ENCODE measurements at places on chromosomes 6 and 20.

DNA sequence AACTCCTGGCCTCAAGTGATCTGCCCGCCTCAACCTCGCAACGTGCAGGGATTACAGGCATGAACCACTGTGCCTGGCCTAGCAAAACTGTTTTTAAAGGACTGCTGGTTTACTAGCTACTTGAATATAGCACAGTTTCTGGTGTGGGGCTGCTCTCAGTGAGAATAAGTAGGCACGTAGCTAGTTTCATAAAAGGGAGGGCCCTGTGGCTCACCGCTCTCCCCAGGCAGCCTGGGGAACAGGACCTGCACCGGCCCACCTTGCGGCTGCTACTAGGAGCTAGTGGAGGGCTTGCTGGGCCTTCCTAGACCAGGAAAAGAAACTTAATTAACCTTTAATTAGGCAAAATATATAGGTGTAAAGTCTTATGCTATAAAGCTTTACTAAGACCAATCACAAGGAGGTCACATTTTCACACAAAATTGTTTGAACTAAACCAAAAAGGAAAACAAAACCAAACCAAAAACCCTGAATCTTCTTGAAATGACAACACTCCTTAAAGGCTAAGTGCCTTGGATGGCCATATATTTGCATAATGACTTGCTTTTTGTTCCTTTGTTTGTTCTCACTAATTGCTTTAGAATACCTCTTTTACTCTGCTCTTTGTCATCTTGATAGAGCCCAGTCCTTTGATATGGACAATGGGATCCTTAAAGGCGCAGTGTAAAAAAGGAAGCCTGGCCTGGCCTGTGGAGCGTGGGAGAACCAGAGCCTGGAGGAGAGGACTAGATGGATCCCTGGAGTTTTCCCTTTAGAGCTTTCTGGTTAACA, 69.5 kb upstream of the SAMD5 start:
- DNase-seq: no peak

GRCh38 chr6:63236398-63236817, 25.1 kb downstream of the FKBP1C start:
- no peak for DNase-seq

- DNase-seq: no peak
These were observed 71.1 kb upstream of the THEMIS start for GRCh38 chr6:127971945-127972391.

DNA sequence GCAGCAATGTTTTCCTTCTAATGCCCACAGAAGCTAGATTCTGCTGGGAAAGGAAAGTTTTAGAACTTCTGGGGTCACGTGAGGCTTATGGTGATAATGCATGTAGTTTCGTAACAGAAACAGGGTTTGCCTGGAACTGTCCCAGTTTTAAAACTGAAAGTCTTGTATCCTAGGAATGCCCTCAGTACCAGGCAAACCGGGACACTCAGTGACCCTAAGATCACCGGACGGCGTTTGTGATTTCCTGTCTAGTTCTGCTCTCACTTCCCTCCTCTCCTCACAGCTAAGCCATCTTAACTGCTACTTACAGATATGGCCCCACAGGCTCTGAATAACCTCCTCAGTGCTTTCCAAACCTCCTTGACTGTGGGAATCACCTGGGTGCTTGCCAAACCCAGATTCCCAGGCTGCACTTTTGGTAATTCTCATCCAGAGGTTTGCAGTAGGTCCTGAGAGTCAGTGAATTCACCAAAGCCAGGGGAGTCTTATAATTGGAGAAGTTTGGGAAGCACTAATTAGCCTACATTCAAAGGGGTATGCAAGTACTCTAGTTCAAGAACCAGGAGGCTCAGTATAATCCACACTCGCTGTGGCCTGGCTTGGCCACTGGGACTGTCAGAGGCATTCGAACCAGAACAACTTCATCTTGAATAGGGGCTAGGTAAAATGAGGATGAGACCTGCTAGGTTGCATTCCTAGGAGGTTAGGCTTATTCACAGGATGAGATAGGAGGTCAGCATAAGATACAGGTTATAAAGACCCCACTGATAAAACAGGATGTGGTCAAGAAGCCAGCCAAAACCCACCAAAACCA, 231.6 kb upstream of the MYLIP start:
- no peak for DNase-seq

- no peak for DNase-seq
These were observed 129.5 kb downstream of the MMUT start for GRCh38 chr6:49333345-49334125.

- DNase-seq: no peak
These were observed 26.1 kb downstream of the SH3BGRL2 start for GRCh38 chr6:79657238-79657637.

GRCh38 chr20:3248167-3248992, 9.4 kb upstream of the SLC4A11 start:
- no peak for DNase-seq

GRCh38 chr20:21353236-21353635, 44.1 kb downstream of the NKX2-4 start:
- DNase-seq: no peak

GRCh38 chr20:44467289-44467883, 8.3 kb upstream of the TTPAL start:
- no peak for DNase-seq

DNA sequence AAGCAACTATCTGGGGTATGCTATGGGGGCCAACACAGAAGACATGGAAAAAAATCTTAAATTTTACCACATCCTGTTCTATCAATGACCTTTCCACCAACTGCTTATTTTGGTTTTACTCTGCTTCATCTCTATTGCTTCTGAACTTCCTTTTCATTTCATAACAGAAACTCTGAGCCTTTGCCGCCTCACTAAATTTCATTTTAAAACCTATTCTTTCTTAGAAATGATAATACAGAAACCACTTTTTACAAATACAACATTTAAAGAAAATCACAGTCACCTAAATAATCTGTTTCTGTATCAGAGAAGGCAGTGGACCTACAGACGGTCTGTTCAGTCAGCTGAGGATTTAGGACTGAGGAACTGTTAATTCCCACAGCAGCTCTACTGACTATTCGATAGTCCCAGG, 117.5 kb downstream of the KCNQ5 start:
- peak; percentile 28 for DNase-seq

- DNase-seq: peak; percentile 32
These were observed 1.1 kb downstream of the LRRC1 start for GRCh38 chr6:53795702-53796450.

DNA sequence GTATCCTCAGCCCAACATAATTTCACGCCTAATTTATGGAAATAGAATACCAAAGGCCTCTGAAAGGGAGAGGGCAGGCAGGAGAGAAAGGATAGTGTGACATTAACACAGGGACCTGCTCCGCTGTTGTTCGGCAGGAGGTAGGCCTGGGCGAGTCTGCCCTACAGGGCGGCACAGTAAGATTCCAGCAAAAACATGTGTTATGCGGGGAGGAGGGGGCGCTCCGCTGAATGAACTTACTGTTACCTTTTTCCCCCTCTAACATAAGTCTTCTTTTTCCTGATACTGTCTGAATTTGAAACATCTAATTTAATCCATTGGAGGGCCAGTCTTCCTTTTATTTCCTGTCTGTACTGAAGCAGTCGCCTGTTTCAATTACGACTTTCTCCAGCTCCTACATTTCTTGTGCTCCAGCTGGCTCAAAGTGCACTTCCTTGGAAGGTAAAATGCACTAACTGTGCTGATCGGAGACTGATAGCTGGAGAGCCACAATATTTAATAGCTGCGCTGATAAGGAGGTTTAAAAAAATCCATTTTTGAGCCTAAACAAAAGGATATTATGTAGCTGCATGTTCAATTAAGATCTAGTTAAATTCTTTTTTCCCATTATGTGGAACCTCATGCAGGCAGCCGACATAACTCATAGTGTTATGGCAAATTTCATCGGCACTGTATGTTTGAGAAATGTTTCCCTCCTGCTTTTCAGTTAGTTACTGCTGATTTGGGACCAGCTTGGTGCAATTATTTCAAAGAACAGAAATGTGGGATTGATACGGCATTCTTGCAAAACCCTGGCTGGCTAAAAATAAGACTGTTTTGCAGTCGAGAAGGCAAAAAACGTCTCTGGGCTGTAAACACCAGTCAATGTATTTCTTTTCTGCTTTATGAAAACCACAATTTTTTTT, 193.0 kb downstream of the FOXC1 start:
- DNase-seq: no peak

DNA sequence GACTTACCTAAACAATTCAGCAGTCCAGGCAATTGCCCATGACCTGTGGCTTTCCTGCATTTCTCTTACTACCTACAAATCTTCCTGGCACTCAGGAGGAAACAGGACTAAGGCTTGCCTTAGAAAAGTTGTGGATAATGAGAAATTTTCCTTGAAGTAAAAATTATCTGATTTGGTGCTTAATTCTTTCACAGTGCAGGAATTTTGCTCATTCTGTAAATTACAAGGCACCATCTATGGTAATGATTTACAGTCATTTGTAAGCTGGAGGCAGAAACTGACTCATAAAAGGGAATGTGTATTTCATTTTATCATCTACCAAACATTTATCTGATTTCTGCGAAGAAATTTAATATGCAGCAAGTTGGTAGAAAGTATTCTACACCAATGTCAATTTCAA, 211.5 kb upstream of the FKBP1C start:
- DNase-seq: no peak

GRCh38 chr20:14580418-14581074, 243.1 kb upstream of the FLRT3 start:
- no peak for DNase-seq

DNA sequence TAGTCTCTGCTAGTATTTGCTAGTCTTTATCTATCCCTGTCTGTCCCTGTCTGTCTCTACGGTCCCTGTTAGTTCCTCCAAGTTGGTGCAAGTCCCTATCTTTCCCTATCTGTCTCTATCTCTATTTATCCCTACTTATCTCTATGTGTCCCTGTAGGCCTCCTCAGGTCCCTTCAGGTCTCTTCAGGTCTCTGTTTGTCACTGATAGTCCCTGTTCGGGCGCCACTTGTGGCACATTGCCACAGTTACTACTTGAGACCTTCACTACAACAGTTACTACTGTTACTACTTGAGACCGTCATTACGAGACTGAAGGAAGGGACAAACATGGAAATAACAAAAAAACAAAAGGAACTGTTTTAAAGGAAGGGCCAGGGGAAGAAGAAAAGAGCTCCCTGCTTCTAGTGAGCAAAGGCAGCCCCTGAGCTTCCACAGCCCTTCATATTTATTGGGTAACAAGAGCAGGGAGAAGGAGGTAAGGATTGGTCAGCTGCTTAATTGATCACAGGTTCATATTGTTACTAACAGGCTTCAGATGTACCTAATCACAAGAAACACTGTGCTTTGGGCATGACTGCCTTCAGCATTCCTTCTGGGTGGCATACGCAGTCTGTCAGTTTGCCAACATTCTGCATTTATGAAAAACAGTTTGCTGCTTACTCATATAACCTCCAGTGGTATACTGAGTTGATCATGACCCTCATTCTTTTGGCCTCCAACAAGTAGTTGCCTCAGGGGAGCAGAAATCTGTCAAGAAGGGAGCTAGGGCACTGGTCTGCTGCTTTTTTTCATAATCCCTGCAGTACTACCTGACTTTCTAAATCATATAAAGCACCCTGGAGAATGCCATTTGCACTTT, 8.4 kb downstream of the EPB41L2 start:
- peak; percentile 25 for DNase-seq

DNA sequence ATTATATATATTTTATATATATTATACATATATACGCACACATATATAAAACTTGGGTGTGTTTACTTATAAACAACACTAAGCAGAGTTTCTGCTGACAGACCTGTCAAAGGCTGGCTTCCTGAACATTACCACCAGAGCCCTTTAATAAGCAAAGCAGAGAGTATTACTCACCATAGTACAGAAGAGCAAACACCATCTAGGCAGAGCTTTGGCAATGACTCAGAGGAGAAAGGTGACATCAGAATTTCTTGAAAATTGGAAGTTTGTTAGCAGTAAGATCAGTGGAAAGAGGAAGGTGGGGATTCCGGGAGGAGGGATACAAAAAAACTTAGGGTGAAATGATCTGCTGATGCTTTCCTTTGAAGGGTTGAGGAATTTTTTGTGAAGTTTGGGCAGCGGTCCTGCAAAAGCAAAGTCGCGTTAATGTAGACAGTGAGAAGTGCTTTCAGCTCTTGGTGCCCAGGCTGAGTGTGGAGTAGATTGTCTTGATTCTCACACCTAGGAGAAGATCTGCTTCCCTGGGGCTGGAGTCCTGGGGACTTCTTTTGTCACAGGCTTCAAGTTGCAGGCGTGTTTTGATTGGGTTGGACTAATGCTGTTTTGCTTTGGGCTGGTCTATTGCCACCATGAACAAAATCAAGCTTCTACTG, 109.6 kb upstream of the BACH2 start:
- DNase-seq: no peak

- no peak for DNase-seq
These were observed 33.3 kb upstream of the ECHDC1 start for GRCh38 chr6:127376685-127377084.

- no peak for DNase-seq
These were observed 165.2 kb downstream of the HAO1 start for GRCh38 chr20:7775072-7775471.

DNA sequence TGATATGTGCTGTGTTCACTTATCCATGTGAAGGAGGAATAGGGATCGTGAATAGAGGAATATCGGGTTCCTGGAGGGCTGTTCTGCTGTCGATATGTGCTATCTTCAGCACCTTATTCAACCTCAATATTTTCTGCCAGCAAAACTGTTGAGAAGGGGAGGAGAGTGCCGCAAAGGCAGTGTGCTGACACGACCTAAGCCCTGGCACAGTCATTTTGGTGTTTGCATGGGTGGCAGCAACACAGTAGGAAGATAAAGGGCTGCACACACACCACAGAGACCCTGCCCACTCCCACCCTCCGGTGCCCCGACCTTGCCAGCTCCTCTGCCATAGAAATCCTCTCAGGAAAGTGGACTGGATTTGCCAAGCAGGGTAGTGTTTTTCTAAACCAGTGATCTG, 47.0 kb downstream of the ZDHHC14 start:
- DNase-seq: no peak
